ENCODE measurements at places on chromosomes 2 and 18.

DNA sequence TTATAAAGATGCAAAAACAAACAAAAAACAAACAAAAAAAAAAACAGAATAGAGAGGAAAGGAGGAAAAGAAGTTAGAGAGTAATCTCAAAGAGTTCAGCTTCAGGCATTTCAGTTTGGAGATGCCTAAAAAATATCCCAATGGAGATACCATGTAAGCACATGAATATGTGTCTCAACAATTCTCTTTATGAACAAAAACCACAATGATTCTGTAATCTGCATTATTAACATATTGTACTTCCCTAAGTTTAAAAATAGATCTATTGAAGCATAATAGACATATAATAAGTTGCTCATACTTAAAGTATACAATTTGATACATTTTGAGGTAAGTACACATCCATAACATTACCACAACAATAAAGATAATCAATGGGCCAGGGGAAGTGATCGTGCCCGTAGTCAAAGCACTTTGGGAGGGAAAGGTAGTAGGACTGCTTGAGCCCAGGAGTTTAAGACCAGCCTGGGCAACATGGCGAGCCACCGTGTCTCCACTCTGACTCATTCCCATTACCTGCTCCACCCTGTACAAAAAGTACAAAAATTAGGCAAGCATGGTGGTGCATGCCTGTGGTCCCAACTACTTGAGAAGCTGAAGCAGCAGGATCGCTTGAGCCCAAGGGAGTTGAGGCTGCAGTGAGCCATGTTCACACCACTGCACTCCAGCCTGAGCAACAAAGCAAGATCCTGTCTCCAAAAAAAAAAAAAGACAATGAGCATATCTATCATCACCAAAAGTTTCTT, 158.9 kb downstream of the ATAD2B start:
- no peak for DNase-seq

- no peak for DNase-seq
Measured at GRCh38 chr2:2422621-2423020, 91.5 kb upstream of the MYT1L start.

GRCh38 chr2:241798081-241798630, 10.8 kb upstream of the NEU4 start:
- no peak for DNase-seq

DNA sequence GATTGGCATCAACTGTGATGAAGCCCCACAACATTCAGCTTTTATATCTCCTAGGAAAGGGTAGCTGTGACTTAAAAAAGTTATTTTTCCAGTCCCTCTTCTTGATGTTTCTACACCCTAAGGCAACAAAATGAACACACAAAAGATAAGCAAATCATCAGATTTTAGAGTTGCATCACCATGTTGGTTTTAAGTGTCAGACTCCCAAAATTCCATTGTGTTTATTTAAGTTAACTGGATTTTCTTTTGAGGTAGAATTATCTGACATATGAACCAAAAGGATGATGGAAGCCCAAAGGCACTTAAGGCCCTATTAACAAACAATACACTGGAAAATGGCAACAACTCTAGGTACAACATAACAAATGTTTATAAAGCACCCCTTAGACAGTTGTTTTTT, 261.7 kb upstream of the SLC39A10 start:
- DNase-seq = no peak

GRCh38 chr2:102834523-102835273, 72.9 kb downstream of the TMEM182 start:
- DNase-seq = no peak

DNA sequence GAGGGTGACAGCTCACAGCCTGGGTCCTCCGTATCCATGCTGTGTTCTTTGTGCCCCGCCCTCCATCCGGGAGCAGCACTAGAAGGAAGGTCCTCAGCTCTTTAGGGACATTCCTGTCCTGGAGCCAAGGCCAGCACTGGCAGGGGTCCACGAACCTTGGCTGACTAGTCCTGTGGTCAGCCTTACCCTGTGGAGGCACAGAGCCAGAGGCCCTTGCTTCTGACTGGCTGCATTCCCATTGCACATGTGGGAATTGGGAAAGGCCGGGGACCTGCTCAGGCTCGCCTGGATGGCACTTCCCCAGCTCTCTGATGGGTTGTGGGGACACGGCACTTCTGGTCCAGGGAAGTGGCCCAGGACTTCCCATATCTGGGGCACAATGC, 24.9 kb upstream of the RHOB start:
- DNase-seq = no peak

- DNase-seq = no peak
Measured at GRCh38 chr2:59706729-59707128, 846.7 kb downstream of the BCL11A start.

DNA sequence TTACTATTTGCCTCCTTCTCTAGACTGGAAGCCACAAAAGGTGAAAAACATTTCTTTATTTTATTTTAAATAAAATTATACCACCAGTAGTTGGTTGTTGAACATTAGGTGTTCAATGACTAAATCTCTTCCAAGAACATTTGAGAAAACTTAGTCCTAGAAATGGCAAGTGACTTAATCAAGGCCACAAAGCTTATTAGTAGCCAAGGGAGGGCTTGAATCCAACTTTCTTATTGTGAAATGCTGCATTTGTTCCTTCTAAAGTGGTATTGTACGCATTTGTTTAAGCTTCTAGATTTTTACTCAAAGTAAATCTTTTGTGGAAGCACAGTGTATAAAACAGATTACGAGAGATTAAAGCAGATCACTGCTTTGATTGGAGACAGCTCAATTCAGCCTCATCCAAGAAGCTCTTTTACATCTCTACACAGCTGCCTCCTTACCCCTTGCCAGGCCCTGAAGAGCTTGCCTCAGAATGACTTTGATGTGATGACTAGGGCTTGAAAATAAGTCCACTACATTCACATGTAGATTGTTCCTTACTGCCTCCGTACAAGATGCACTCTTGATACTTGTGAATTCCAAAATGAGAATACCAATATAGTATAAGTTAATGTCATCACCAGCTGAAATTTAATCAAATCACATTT, 244.8 kb downstream of the XIRP2 start:
- no peak for DNase-seq

DNA sequence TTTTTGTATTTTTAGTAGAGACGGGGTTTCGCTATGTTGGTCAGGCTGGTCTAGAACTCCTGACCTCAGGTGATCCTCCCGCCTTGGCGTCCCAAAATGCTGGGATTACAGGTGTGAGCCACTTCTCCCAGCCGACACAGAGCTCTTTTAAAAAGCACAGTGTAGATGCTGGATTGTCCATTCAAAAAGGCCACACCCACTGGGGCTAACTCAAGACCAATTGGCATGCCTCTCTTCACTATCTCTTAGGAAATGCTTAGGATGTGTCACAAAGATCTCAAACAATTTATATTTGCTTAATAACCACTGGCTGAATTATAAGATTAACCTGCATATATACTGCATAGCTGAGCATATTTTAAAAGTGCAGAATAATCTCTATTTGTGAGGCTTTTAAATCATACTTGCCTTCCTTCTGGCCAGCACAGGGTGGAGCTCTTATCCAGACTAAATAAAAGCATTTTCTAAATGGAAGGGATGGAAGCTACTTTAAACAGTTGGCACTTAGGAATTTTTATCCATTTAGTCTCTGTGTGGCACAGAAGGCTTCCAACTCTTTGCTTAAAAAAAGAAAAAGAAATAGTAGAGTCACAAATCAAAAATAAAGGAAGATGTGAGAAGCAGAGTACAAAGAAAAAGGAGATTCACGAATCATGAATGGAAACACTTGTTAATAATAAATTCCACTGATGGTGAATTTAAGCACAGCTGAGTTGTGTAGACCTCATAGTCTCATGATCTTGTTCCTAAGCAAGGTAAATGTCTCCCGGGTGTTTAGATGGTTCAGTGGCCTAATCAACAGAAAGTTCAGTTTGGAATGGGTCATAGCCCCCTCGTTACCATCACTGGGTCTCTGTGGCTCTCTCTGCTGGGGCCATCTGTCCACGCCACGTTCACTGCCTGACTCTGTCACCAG, 22.4 kb downstream of the CRYGD start:
- no peak for DNase-seq

- DNase-seq = no peak
Measured at GRCh38 chr2:27754831-27755230, 16.7 kb upstream of the MRPL33 start.

- no peak for DNase-seq
Measured at GRCh38 chr2:111052621-111053020, 68.1 kb upstream of the BCL2L11 start.

- no peak for DNase-seq
Measured at GRCh38 chr2:71716697-71717624, 263.6 kb downstream of the DYSF start.

DNA sequence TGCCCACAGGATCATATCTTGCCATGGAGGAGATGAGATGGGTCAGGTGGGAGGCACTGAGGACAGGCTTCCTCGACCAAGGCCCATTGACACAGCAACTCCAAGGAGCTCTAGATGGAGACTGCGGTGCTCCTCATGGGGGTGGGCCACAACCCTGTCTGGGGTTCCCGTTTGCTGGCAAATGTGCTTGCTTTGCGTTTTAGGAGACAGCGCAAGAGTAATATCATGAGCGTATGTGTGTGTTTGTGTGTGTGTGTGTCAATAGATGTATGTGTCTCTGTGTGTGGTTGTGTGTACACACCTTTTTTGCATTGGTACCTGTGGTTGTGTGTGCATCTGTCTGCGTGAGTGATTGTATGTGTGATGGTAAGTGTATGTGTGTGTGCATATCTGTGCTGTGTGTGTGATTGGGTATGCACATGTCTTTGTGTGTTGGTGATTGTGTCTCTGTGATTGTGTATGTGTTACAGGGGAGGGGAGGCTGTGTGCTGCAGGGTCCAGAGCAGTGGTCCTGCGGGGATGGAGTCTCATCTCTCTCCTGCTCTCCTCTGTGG, 4.4 kb downstream of the FBLN7 start:
- DNase-seq = no peak

DNA sequence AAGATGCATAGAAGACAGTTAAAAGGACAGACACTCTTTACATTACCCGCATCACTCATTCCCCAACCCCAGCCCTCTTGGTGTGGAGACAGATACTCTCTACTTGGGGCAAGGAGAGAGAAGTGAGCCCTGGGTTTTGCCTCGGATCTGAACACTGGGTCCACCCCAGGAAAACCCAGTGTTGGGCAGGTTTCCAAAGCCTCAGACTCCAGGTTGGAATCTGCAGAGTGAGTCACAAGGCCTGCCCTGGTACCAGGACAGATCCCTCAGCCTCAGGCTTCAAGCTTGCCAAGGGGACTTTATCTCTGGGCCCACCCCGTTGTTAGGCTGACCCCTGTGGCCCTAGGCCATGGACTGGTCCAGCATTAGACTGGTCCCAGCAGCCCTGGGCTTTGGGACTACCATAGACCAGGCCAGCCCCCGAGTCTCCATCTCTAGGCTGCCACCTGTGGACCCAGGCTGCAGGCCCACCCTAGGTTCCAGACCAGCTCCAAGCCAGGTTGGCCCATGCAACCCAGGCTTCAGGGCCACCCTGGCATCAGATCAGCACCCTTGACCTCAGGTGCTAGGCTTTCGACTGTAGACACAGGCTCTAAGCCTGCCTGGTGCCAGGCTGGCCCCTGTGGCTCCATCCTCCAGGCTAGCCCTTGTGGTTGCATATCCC, 112.8 kb downstream of the GULP1 start:
- DNase-seq = no peak

DNA sequence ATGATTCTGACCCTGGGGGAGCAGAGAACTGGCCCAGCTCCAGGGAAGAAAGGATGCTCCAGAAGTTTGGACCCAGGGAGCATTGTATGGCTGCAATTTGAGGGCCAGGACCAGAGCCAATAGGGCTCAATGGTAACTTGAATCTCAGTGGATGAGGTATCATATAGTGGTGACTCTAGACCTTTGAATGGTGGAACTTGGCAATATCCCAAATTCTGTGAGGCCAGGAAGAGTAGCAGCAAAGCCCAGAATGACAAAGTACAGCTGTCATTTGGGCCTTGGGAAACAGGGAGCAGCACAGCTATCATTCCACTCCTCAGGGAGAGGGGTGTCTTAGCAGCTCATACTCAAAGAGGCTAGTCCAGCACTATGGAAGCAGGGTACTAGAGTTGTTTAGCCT, 332.9 kb upstream of the RBMS1 start:
- DNase-seq = no peak

- no peak for DNase-seq
Measured at GRCh38 chr2:15195813-15196212, 365.3 kb downstream of the NBAS start.

DNA sequence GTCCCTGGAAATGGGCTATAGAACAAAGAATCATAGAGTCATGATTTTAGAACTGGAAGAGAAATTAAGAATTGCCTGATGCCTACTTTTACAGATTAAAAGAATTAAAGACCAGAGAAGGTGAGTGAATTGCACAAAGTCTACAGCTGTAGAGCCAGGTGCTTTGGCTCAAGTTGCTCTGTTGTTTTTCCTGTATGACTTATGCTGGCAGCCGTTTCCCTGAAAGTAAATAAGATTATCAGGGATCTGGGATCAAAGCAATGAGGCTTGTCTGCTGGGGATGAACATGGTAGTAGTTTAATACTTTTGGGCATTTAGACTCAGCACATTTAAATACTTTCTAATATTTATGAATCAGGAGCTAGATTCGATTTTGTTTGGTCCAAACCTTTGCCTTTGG, 166.9 kb downstream of the PRPF40A start:
- no peak for DNase-seq

GRCh38 chr2:17733599-17733998, 20.0 kb downstream of the SMC6 start:
- DNase-seq = no peak

DNA sequence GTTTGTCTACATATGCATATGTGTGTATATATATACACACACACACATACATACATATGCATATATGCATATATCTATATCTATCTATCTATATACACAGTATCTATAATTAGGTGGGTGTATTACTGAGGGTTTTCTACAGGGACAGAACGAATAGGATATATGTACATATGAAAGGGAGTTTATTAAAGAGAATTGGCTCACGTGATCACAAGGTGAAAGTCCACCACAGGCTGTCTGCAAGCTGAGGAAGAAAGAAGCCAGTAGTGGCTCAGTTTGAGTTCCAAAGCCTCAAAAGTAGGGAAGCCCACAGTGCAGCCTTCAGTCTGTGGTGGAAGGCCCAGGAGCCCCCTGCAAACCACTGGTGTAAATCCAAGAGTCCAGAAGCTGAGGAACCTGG, 756.0 kb upstream of the ACVR2A start:
- no peak for DNase-seq

DNA sequence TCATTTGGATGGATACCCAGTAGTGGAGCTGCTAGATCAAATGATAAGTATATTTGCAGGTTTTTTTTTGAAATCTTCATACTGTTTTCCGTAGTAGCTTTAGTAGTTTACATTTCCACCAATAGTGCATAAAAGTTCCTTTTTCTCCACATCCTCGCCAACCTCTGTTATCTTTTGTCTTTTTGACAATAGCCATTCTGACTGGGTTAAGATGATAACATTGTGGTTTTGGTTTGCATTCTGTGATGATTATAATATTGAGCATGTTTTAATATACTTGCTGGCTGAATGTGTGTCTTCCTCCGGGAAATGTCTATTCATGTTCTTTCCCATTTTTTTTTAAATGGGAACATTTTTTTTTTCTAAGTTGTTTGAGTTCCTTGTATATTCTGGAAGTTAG, 260.0 kb downstream of the GULP1 start:
- no peak for DNase-seq

Measured in GF-D8 (cell line).